8988T (cell line): ENCODE measurements at places on chromosomes 3 and 15.

DNA sequence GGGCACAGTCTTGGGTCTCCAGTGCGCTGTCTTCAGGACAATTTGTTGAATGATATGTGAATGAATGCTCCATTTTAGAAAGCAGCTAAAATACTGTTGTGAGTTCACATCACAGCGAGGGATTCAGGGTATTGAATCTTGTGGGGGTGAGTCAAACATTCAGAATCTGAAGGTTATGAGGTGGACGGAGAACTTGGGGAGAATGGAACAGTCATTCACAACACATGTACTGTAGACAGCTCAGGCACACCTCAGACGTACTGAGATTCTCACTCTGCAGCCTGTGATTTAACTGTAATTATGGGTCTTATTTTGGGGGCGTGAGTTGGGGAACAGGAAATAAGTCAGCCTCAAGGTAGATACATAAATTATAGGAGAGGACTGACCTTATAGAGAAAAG, 13.9 kb downstream of the CRYBG3 start:
- DNase-seq = no peak

- no peak for DNase-seq
Observed at GRCh38 chr15:67181221-67181639, 73.2 kb downstream of the AAGAB start.

DNA sequence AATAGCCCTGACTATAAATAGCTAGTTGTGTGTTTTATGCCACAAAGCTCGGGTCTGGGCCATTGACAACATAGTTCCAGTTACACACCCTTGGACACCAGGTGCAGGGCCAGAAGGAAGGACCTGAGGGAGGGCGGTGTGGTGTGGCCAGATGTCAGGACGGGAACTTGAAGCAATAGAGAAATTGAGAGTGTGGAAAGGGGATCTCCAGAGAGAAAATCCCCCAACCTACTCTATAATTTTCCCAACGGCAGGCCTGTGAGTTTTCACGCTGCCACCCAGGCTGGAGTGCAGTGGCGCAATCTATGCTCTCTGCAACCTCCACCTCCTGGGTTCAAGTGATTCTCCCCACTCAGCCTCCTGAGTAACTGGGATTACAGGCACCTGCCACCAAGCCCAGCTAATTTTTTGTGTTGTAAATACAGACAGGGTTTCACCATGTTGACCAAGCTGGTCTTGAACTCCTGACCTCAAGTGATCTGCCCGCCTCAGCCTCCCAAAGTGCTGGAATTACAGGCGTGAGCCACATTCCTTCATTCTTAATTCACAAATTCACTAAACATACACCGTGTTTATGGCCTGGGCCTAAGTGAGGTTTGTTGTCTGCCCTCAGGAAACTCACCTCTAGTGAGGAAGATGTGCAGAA, 70.8 kb upstream of the KLF13 start:
- DNase-seq = no peak

GRCh38 chr3:123788710-123789109, 95.4 kb downstream of the MYLK start:
- DNase-seq = no peak
